ENCODE measurements at places on chromosomes 2 and 18.

GRCh38 chr18:64208516-64208915, 59.6 kb upstream of the LINC00305 start:
- no peak for DNase-seq

- DNase-seq, result no peak
Measured at GRCh38 chr2:100733391-100734187, 86.3 kb upstream of the NPAS2 start.

DNA sequence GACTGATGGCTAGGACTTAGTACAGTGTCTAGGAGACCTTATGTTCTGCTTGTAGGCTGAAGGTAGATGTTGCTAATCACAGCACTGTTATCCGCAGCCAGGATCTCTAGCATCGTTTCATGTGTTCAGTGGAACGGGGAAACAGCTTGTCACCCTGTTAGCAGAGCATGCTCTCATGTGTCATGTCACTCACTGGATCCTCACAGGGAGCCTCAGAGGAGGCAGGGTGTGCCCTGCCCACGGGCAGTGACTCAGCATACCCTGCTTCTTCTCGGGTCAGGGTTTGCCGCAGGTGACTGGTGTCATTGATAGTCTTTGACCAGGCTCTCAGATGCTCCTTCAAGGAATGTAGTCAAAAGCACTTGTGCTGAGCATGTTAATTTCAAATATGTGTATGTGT, 44.4 kb downstream of the RPIA start:
- no peak for DNase-seq

DNA sequence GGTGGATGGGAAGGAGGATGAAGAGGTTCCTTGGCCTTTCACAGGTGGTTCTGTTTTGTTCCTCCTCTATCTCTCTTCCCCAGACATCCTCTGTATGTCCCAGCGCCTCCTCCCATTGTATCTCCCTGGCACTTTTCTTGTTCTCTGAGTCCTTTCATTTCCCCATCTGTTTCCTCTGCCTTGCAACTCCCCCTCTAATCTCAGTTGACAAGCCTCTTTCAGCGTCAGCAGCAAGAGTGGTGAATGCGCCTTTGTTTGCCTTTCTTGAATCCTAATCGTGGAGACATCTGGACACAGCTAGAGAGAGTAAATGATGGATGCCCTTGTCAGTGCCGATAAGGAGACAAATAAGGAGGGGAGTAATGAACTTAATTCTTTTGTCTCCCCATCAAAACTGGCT, 167.0 kb downstream of the NDUFA10 start:
- DNase-seq, result no peak

- DNase-seq, result no peak
Measured at GRCh38 chr2:173760553-173760952, 204.6 kb downstream of the SP3 start.

- DNase-seq, result no peak
Measured at GRCh38 chr2:147863835-147864234, 19.0 kb downstream of the ACVR2A start.

DNA sequence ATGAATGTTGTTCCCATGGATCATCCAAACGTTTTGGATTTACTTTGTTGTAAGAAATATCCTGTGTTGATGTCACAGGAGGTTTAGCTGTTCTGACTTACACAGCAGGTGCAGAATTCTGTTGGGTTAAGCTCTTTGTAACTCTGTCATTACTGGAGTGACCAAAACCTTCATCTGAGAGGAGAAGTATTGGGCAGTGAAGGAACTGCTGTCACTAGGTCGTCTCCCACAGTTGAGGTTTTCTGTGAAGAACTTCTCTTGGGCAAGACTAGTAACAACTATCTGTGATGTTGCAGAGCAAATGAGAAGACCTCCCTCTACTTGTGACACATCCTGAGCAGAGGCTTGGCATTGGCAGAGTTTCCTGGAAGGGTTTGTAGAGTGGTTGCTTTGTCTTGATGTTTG, 2.9 kb downstream of the SPTBN1 start:
- DNase-seq, result no peak

DNA sequence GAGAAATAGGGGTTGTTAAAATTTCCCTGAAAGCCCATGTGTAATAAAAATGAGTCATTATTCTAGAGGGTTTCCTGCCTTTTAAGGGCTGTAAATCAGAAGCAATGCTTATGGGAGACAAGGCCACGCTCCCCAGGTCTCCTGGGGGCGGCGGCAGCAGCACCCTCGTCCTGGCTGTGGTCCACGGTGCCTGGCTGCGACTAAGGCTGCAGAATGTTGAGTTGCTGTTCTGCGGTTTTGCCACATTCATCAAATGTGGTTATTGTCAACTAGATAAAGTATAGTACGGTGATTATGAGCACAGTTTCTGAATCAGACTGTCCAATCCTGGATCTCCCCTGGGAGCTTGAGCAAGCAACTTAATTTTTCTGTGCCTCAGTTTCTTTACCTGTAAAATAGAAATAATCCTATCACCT, 11.9 kb upstream of the AGFG1 start:
- peak; percentile 18 for DNase-seq

DNA sequence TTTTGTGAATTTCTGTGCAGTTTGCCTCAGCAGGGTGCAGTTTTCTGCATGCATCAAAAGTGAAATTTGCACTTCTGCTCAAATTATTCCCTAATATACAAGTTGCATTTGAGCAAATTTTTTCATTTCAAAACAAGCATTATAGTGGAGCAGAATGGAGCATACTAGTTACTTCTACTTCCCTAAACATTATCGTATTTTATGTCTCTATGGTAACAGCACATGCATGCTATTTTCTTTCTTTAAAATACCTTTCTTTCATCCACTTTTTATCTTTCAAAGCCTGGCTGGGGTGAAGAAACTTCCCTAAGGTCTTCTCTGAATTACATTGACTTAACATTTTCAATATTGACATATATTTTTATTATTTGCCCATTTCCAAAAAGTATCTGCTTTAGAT, 11.2 kb downstream of the RHBDD1 start:
- DNase-seq, result no peak

DNA sequence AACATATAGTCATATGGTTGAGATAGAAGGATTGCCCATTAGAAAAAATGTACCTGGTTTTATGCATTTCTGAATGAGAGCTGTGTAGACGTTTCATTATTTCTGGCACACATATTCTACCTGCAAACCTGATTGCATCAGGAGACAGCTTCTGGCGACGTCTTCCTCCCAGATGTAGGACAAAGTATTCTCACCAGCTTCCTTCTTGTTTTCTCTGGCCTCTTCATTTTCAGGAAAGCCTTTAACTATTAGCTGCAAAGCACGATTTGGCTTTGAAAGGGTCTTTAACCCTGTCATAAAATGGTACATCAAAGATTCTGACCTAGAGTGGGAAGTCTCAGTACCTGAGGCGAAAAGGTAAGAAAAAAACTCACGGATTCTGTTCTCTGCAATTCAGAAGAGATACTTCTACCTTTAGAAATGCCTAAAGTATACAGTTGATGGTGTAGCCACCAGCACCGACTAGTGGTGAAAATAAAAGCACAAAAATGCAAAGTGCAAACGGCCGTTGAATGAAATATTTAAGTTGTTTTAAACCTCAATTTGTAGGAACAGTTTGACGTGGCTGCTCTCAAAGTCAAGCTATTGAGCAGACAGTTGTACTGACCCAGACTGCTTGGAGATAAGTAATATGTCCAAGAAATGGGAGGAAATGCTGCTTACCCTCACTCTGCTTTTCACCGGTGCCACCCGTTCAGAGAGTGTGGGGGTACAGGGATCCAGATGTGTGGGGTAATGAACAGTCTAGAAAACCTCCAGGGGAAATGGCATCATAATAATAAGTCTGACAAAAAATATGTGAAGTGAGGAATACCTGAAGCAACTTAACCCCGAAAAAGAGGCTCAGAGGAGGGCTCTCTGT, 20.2 kb downstream of the IL18RAP start:
- DNase-seq, result no peak

DNA sequence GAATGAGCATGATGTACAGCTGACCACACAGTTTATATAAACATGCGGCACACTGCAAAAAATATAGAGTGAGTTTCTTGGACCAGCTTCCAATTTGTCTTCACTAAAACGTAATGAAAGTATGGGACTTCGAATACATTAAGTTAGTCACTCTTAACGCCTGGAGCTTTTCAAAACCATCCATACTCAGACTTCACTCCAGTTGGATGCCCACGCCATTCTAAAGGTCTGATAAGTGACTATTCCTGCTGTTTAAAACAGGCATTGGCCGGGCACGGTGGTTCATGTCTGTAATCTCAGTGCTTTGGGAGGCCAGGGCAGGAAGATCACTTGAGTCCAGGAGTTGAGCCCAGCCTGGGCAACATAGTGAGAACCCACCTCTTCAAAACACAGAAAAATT, 84.6 kb downstream of the MYL12B start:
- DNase-seq, result no peak

GRCh38 chr2:133532919-133533318, 35.3 kb downstream of the NCKAP5 start:
- no peak for DNase-seq

- DNase-seq, result no peak
Measured at GRCh38 chr18:79366177-79367094, 29.3 kb upstream of the NFATC1 start.

DNA sequence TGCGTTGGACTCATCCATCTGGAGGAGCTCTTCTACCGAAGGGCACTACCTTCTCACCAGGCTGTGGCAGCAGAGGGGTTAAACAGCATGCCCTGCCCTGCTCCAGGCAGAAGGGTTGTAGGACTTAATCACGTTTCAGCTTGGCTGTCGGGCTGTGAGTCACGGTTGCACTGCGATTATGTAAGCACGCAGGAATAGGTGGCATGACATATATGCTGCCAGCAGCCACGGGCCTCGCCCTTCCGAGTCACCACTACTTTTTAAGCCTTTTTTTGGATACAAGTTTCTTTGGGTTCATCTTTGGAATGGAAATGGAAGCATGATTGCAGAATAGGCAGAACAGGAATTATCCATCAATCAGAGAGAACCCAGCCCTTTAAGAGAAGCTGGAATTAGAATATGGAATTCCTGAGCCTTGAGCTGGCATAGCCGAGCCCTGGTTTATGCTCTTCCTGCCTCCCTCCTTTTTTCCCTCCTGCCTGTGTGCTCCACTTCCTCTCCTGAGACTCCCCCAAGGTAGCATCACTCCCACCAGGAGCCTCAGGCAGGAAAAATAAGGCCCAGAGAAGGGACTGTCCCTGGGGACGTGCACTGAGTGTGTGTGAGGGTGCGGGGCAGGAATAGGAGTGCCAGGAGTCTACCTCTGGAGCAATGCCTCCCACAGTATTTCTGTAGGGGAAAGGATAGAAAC, 86.8 kb downstream of the SEMA4F start:
- no peak for DNase-seq

DNA sequence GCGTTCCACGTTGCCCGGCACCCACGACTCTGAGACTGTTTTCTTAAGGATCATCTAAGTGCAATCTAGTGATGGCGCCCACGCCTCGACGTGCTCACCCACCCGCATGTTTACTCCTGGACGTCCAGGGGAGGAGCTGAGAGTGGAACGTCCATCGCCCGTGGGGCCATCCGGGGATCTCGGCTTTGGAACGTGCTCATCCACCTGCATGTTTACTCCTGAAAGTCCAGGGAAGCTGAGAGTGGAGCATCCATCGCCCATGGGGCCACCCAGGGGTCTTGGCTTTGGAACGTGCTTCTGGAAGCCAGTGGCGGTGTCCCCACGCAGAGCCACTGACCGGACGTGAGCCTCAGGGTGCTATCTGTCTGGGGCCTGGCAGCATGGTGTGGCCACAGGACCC, 45.6 kb upstream of the SALL3 start:
- no peak for DNase-seq

GRCh38 chr2:233358947-233359346, 4.7 kb downstream of the DGKD start:
- no peak for DNase-seq

DNA sequence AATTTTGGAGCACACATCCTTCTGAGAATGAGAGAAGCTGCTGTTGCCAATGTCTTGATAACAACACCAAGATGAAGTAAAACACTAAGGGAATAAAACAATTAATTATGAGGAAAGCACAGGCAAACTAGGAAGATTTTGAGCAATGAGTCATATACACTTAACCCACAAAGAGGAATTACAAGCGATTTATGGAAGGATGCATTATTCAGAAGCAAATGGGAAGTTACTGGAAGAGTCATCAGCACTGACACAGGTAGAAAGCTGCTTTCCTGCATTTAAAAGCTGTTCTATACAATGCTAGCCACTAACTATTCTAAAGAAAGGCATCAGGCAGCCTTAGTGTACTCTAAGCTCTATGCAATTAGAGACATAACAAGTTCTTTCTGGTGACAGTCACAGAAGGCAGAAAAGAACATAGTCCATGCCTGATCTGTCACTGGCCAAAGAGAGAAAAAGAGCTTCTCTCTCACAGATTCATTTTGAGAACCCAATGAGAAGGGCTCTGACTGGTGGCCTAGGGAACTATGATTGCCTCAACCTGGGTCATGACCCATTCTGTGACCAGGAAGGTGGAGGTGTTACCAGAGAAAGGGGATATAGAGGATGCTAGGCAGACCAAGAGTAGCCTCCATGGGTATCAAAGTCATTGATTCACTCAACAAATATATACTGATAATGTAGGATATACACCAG, 45.4 kb downstream of the M1AP start:
- no peak for DNase-seq

DNA sequence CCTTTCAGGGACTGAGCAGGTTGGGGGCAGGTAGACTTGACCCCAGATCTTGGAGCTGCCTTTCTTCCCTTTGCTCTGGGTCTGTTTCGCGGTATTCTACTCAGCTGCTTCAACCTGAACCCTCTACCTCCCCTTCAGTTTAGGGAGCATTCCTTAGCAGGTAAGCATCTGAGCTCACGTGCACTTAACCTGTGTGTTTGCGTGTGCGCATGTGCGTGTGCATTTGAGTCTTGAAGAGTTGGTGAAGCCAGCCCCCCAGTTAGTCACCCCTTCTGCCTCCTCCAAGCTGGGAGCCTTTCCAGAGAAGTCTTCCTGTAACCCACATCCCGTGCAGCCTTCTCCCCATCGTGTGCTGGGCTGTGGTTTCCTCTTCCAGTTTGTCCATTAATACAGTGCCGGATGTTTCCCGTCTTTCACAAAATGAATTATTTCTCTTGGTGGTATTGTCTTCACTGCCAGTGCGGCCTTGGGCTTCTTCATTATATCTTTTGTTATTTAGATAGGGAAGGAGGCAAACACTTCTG, 33.2 kb downstream of the B3GNT2 start:
- DNase-seq, result no peak

GRCh38 chr18:73679941-73680712, 467.5 kb downstream of the FBXO15 start:
- DNase-seq, result no peak

DNA sequence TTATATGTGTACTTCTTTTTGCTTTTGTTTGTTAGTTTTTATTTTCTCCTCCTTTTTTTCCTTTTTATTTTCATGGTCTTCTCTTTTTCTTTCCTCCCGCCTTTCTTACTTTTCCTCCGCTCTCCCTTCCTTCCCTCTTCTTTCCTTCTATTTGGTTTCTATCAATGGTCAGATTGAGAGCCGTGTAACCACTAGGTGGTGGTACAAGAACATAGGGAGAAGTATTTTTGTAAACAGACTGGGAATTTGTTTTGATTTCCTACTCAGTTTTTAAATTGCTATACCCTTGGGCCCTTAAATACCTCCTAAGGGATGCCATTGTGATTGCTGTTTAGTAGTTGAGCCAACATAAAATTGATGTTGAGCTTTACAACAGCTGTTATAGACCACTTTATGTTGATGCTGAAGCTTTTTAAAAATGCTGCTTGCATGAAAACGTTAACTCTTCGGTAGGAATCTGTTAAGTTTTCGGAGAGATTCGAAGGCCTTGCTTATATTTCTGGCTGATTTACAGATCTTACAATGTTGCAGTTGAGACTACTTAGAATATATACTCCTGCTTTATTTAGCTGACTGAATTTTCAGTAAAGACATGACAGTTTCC, 124.2 kb downstream of the UBE2E3 start:
- DNase-seq, result peak; percentile 14

Data from naive thymus-derived CD4-positive, alpha-beta T cell (primary cell).